Activated T-cell treated with anti-CD3 and anti-CD28 coated beads, Interleukin-2, amount 50 U/mL, for 72 hours (primary cell): ENCODE measurements at places on chromosomes 4 and X. TPM values are rescaled to one million over a fixed set of nuclear protein-coding genes. Genes with fewer than 3 reads are reported as not detected.

GRCh38 chrX:19535476-19535875 is 20.2 kb upstream of the MAP3K15 start:
- no peak for DNase-seq

DNA sequence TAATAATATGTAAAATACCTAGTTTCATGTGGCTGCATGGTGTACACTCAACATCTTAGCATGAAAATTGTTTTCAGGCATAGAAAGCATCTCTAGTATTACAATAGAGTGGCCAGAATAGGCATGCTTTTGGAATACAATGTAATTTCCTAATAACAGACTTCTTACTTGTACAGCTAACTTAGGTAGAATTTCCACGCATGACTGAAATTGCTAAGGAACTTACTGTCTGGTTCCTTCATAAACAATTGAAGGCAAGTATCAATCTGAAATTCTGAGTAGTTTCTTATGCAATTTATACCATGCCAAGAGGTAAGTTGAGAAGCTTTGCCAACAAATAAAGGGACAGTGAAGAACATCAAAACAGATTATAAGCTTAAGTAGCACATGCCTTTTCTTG is 26.7 kb downstream of the SULT1E1 start:
- DNase-seq, result no peak

DNA sequence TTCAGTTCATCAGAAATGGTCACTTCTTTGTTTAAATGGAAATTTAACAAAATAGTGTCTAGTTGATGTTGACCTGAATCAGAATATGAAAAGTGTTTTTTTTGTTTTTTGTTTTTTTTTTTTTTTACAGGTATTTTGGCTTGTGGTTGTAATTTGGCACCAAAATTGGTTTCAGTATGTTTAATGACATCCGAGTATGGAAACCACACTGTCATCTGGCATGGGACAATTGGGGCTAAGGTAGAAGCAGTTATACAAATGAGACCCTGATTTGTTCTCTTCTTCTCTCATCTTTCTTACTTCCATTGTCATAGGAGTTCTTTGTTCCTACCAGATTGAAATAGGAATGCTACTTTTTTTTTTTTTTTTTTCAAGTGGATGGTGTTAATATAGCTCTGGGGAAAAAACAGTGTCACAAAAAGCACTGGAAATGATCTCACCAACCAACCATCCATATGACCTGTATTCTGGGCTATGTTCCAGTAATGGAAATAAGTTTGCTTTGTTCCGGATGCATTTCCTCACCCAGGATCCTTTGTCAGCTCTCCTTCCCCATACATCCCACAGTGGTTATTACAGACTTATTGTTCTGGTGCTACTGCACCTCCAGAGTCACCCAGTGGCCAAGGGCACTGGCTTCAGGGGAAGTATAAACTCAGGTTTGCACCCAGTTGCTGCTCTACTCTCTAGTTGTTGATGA is 95.8 kb downstream of the ATXN3L start:
- no peak for DNase-seq

DNA sequence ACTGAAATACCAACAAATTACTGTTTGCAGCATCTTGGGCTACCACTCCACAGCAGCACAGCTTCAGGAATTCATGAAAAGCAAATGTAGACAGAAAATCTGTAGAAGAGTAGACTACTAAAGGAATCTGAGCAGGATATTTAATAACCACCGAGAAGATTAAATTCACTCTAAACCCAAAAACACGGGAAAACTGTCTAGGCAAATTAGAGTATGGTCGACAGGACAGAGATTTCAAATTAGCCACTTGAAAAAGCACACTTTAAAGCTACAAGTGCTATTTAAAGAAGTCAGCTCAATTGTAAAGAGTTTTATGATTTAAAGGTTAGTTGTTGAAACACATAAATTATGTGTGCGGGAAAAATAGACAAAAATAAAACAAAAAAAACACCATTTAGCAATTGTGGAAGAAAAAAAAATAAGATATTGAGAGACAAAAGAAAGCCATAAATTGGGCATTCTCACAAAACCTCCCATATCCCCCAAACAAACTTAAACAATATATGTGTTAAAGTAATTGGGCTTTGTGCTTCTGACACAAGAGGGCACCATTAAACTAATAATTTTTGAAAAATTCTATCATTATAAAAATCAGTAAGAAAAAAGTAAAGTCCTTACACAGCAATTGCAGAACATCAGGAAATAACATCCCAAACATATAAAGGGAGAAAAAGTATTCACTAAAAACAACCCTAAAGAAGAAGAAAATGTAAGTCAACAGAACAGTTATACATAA is 880.8 kb downstream of the TECRL start:
- DNase-seq, result no peak

DNA sequence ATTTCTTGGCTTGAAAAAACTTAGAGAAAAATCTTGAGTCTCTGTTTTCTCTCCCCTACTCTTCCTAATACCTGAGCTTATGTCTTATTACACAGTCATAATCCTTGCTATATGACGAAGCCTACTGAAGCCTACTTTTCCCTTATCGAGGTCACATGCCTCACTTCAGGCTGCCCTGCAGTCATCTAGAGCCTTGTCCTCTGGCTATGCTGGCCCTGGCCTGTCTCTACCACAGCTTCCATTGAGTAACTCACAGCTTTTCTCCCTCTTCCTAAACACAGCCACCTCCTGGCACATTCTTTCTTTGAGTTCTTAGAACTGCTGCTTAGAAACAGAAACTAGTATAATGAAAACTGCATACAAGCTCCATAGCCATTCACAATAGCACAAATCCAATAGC is 1698.3 kb downstream of the STIM2 start:
- no peak for DNase-seq

GRCh38 chrX:133542476-133542875 is 127.2 kb upstream of the GPC4 start:
- DNase-seq, result no peak

GRCh38 chrX:70433848-70434351 is 10.7 kb upstream of the DLG3 start:
- peak; percentile 79 for DNase-seq

DNA sequence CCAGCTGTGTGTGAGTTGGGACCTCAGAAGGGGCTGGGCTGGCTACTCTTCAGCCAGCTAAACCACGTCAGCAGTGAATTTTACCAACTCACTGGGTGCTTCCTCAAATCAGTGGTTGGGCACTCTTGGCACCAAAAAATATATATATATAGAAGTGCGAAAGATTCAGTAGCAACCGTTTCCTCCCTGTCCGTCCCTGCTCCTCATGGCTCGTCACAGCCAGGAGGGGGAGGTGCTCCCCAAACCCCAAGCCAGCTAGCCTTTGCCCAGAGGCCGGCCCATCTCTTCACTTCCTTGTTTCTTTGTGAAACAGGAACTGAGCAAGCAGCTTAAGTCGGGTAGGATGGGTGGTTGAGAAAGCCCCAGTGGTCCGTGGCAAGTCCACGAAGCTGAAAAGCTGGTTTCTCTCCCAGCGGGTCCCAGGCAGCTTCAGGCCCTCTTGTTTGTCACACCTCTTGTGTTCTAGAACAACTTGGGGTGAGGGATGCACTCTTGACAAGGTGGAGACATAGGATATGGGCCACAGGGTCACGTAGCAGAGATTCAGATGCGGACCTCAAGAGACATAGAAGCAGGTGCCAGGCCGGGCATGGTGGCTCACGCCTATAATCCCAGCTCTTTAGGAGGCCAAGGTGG is 6.8 kb upstream of the SASH3 start:
- DNase-seq, result peak; percentile 54

DNA sequence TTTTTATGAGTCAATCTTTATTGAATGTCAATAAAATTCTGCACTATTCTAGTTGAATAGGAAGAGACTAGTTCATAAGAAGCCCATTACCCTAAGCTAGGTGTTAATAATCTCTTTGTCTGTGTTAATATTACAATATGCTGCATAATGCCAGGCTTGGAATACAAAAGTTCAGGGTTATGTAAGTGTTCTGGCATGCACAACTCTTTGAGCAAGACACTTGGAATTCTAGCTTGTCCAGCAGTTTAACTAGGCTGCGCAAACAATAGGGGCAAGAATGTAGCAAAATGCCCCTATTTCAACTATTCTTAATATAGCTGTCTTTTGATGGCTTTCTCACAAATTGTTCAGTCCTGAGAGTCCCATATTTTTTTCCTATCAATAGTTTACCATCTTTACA is 31.3 kb upstream of the ETNPPL start:
- no peak for DNase-seq

GRCh38 chr4:972651-973424 is 531 bp downstream of the DGKQ start:
- peak; percentile 61 for DNase-seq

GRCh38 chrX:68842781-68843581 is 14.2 kb downstream of the EFNB1 start:
- DNase-seq, result no peak

DNA sequence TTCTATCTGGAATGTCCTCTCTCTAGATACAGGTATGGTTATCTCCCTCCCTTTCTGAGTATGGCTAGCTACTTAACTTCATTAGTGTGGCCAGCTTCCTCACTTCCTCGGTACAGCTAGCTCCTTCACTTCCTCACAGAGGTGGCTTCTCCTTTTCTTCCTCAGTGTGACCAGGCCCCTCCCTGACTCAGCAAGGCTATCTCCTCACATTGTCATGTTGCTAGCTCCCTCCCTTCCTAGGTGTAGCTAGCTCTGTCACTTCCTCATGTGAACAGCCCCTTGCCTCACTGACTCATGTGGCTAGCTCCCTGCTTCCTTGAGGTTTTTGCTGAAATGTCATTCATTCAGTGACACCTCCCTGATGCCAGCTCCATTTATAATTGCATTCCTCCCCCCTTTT is 67.3 kb upstream of the DDIT4L start:
- DNase-seq, result no peak

GRCh38 chr4:79395841-79396240 is 12.2 kb downstream of the GK2 start:
- no peak for DNase-seq

GRCh38 chrX:132395026-132395425 is 93.8 kb downstream of the MBNL3 start:
- DNase-seq, result no peak

GRCh38 chrX:15202454-15203177 is 67.3 kb downstream of the ASB9 start:
- DNase-seq, result no peak

- DNase-seq, result no peak
Observed at GRCh38 chr4:128284317-128284716, 3.3 kb downstream of the PGRMC2 start.

DNA sequence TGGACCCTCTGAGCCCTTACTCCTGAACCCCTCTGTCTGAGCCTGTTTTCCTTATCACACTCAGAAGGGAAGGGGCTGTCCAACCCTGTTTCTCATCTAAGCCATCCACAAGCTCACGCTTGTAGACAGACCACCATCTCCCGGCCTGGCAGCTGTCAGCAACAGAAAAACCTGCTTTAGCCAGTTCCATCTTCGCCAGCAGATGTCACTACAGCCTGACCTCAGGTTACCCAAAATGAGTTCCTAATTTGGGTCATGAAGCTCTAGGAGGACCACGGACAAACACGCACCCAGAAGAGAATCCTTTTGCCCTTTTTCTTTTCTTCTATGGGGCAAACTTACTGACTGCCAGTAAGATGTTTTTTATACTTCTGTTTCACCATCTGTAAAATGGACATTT is 445.4 kb downstream of the BCOR start:
- peak; percentile 36 for DNase-seq

GRCh38 chr4:53100501-53101190 is 238.5 kb downstream of the RASL11B start:
- DNase-seq, result no peak

GRCh38 chr4:70712150-70712549 is 9.6 kb upstream of the RUFY3 start:
- DNase-seq, result no peak

DNA sequence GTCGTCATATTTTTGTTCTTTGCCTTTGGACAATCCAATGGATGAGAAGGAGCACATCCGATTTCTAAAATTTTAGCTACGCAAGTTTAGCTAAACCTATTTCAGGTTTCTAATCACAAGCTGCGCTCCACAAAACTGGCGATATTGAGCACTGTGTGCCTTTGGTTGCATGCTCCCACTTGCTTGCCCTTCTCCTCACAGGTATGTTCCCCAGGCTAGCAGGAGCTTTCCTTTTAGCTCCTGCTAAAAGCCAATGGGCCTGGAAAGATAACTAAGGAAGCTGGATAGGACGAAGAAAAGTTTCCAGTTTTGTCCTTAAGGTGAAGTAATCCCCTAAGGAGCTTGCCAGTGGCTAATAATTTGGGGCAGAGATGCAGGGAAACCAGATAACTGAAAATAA is 975.2 kb downstream of the FSTL5 start:
- no peak for DNase-seq

DNA sequence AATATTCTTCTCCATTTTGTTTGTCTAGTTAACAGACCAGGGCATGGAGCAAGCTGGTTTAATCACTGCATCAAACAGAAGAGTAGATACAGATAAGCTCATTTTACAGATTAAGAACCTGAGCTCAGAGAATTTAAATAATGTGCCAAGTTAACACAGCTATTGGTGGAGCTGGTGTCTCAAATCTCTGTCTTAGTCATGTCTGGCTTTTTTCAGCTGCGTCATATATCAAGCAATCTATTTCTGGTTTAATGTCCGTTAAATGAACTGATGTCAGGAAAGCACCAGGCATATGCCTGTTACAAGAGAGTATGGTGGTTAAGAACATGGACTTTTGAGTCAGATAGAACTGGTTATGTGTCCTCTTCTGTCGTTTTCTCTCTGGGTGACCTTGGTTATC is 79.8 kb upstream of the ADGRA3 start:
- DNase-seq, result no peak

DNA sequence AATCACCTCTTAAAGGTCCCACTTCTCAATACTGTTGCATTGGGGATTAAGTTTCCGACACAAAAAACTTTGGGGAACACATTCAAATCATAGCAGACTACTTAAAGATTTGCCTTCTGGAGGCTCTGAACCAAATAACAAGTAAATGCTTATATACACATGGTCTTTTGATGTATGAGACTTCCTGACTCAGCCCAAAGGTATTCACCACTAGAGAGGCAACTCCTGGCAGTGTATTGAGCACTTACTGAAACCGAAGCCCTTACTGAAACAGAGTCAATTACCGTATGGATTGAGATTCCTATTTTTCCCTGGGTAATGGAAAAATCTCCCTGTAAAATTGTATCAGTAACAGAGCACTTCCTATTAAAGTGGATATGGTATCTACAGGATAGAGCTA is 45.4 kb downstream of the ZCCHC13 start:
- no peak for DNase-seq

GRCh38 chr4:175514174-175514573 is 297.9 kb downstream of the GPM6A start:
- DNase-seq, result no peak

GRCh38 chr4:36165631-36166005 is 78.7 kb downstream of the ARAP2 start:
- no peak for DNase-seq

Gene HMGN5
- 2.7 TPM for total RNA-seq

Gene SH3RF1
- total RNA-seq, result 0.26 TPM

Gene ZNF595
- total RNA-seq, result 3.0 TPM

Gene CSAG1
- total RNA-seq, result not detected

Gene CTAG1B
- total RNA-seq, result not detected

Gene XG
- total RNA-seq, result not detected

Gene FHIP1A
- total RNA-seq, result 0.22 TPM

Gene KLHL13
- 1.3 TPM for total RNA-seq

Gene C4orf36
- not detected for total RNA-seq

Gene SOWAHD
- 0.50 TPM for total RNA-seq

Gene TMEM47
- total RNA-seq, result not detected

Gene F8
- 15.0 TPM for total RNA-seq

Gene ETDB
- total RNA-seq, result not detected
